Stimulated activated CD4-positive, alpha-beta T cell treated with anti-CD3 and anti-CD28 coated beads, Interleukin-15, amount 100 ng/mL, for 48 hours (primary cell): ENCODE measurements at places on chromosomes 3 and 15.

- no peak for DNase-seq
These were observed 12.0 kb downstream of the CMTM7 start for GRCh38 chr3:32403663-32404062.

DNA sequence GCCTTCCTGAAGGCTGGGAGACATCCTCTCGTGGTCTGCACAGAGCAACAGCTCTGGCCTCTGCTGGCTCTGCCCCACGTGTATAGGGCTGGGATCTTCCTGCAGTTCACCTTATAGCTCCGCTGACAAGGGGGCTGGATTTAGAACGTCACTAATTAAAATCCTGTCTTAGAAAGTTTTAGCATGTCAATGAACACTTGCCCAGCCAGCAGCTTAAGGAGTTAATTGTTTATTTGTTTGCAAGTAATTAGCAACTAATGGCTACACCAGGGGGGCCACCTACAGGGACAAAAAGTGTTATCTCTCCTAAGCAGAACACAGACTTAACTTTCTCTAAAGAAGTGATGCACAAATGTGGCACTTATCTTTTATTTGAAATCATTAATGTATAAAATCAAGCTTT, at the start of gene HESX1:
HESX1 (minus strand) TSS at position 84 of the 403 bp plus-strand sequence; CDS start at position 24, 60 bp downstream.
- no peak for DNase-seq

DNA sequence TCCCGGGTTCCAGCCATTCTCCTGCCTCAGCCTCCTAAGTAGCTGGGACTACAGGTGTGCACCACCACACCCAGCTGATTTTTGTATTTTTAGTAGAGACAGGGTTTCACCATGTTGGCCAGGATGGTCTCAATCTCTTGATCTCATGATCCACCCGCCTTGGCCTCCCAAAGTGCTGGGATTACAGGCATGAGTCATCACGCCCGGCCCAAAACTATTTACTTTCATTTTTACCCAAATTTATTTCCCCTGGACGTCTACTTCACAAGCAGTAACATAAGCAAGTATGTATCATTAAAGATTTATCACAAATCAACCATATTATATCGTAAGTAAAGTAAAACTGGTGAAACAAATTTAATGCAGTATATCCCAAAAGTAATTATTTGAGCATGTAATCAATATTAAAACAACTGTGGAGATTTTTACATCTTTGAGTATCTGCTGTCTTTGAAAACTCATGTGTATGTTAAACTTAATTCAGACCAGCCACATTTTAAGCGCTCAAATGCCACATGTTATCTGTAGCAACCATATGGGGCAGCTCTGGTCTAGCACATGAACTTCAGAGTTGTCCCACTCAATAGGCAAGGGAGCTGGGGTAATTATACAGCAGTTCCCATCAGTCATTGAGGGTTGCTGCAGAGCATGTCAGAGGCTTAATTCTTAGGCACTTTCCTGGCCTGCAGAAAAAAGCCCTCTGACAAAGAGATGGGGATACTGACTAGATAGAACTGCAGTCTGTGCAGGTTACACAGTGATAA, 185.7 kb upstream of the CTDSPL start:
- DNase-seq = no peak

DNA sequence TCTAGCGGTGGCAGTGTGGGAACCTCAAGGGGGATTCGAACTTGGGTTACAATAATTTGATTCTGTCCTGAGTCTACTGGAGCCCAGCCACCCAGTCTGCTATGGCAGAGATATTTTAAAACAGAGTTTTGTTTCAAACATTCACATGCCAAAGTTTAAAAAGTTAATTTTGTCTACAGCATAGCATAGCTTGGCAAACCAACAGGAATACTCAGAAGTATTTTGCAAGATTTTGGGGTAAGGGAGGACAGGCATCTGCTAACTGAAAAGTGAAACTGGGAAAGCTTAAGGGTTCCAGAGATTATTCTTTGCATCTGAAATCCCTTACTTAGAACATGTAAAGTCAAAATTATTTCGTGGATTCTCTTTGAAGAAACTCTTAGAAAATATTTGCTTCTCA, 6.6 kb downstream of the ARID3B start:
- no peak for DNase-seq

DNA sequence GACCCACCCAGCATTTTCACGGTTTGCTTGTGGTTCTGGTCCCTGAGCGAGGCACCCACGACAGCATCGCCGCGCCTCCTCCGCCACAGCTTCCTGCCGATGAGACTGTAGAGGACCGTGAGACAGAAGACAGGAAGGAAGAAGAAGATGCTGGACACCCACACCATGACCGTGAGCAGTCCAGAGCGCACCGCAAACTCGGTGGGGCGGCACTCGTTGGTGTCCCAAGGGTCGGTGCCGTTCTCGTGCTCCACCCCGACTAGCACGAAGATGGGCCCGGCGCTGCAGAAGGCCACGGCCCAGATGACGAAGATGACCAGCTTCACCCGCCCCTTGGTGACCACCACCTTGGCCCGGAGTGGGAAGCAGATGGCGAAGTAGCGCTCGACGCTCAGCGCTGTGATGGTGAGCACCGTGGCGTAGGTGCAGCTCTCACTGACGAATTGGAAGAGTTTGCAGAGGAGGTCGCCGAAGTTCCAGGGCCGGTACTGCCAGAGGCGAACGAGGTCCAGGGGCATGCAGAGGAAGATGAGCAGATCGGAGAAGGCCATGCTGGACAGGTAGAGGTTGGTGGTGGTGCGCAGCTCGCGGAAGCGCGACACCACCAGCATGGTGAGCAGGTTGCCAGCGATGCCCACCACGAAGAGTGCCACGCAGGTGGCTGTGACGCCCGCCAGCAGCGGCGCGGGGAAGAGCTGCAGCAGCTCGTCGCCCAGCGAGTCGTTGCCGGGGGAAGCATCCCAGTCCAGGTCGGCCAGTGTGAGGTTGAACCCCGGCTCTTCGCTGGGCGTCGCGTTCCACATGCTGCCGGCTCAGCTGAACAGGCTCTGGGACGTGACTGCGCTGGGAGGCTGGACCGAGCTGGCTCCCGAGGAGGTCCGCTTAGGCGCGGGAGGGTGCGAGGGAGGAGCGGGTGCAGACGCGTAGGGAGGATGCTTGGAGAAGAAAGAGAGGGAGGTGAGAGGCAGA, at the start of gene GHSR:
GHSR (minus strand) TSS at position 846 of the 969 bp plus-strand sequence; CDS start at position 803, 43 bp downstream.
- no peak for DNase-seq

- no peak for DNase-seq
These were observed 17.6 kb upstream of the SRPRB start for GRCh38 chr3:133788024-133788423.

- DNase-seq = peak; percentile 31
These were observed 835 bp downstream of the UBE3A start for GRCh38 chr15:25437777-25438600.

- DNase-seq = no peak
These were observed 217.4 kb upstream of the WNT5A start for GRCh38 chr3:55704521-55704920.

DNA sequence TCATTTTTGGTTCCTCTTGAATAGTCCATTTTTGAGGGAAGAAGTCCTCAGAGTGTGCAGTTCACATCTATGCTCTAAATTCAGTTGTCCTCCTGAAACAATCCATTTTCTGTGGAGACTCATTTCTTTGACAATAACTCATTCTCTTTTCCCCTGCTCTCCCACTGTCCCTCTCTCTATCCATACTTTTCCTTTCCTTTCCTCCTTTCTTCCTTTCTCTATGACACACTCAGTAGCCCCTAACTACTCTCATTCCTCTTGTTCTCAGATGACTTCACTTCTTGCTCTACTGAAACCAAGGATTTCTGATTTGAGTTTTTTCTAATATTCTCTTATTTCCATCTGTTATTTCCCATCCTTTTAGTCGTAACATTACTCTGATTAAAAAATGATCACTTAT, 16.7 kb upstream of the MEIS2 start:
- DNase-seq = no peak

- no peak for DNase-seq
These were observed 45.0 kb downstream of the EHHADH start for GRCh38 chr3:185208823-185209222.

DNA sequence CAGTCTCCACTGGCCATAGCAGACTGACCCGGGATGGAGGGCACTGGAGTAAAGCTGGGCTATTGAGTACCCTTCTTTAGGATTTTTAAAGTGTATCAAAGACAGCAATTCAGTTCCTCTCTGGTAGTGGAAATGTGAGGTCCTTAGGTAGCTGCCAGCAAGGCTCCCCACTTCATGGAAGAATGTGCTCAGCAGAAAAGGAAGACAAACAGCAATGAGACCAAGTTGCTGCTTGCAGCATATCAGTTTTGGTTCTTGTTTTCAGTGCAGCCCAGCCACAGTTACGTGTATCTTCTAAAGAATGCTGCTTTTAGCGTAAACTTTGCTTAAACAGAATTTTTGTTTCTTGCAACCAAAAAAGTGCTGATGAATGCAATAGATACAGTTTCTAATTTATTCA, 374.0 kb upstream of the CBLB start:
- DNase-seq = no peak

DNA sequence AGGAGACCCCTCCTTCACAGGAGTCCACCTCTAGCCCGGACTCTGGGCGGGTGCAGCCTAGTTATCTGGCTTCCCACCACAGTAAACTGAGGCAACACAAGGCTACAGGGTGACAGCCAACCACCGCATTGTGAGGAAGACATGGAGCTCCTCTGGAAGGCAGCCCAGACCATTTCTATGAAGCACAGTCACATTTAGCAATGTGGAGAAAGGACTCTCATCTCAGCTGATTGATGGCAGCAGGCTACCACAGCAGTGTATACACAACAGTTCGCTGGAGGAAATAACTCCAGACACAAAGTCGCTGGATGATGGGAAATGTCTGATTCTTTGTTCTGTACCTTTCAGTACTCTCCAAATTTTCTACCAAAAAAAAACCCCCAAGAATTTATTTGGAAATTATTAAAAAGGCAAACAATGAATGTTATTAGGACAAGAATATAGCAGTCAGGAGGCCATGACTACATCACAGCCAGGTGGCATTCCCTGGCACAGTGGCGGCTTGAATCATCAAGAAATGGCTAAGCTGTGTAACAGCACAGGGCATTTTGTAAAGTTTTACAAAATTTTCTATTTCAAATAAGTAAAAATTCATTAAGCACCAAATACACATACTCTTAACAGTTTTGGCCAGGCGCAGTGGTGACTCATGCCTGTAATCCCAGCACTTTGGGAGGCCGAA, 40.1 kb downstream of the FAN1 start:
- DNase-seq = no peak

DNA sequence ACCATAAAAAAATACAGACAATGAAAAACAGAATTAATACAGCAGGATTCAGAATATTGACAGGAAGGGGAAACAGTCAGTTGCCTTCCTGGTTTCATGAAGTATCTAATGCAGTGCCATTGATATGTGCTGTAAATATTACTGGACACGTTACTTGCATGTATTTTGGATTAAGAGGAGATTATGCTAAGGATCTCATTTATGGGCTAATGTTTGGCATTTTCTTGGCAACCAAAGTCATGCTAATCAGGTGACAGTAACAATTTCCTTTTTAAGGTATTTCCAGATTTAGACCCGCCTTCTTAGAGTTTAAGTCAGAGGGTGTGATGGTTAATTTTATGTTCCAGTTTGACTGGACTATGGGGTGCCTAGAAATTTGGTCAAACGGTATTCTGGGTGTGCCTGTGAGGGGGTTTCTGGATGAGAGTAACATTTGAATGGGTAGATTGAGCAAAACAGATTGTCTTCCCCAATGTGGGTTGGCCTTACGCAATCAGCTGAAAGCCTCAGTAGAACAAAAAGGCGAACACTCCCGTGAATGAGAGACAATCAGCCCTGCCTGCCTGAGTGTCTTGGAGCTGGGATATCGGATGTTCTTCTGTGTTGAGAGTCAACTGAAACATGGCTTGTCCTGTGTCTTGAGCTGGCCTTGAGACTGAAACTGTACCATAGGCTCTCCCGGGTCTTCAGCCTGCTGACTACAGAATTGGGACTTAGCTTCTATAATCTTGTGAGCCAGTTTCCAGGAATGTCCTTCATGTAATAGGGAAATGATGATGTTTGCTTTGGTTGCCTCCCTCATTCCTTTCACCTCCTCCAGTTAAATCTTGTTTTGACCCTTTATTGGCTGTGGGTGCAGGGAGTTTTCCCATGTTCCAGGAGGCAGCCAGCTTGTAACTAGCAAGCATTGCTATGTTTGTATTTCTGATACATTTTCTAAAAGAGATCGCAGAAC, 10.5 kb downstream of the SQOR start:
- DNase-seq = no peak

- no peak for DNase-seq
These were observed 35.2 kb upstream of the SMAD3 start for GRCh38 chr15:67030036-67030762.

DNA sequence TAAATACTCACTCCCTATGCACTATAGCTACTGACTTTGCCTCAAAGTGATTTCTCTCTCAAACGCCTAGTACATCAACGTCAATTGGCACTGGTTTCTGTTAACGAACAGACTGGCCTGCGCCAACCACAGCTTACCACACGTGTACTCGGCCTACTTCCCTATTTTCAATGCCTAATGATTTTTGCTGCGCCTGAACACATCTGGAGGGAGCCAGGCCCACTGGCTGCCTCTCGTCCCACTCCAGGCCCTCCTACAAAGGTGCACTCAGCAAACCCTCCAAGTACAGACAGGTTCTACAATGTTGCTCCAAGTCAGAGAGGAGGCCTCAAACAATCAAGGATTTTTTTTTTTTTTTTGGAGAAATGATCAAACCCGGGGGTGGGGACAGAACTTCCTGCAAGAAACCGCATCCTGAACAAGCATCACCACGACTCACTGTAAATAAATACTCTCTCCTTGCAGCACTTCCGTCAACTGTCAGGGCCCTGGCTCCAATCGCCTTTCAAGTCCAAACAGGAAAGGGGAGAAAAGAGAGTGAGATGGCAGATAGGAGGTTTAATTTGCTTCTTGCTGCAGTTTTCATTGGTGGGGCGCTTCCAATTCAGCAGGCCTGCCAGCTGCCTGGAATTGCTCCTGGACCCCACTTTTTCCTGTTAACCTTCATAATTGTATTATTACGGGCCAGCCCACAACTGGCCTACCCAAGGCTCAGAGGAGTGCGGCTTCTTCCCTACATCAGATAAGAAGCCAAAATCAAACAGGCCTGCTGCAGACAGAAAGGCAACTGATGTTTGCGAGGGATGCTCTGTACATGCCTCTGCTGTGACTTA, 139.3 kb downstream of the FOXP1 start:
- no peak for DNase-seq

GRCh38 chr3:156614642-156615511, 59.5 kb upstream of the TIPARP start:
- DNase-seq = no peak

DNA sequence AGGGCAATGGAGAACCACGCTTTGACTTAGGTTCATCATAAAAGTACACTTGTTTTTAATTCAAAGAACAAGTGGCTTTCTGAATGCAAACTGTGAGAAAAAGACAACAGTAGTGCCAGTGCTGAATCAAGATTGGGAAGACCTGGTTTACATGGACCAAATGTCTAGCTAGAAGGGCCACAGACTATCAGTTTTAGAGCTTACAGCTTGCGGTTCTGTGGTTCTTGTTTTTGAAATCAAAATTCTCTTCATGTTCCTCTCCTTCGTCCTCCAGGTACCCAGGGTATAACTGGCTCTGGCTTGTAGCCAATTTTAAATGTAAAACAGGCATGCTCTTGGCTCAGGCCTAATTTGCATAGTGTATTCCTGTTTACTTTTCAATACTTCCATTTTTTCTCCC, 124.6 kb downstream of the TGFBR2 start:
- no peak for DNase-seq

GRCh38 chr3:178146406-178146831, 389.8 kb upstream of the KCNMB2 start:
- no peak for DNase-seq

- no peak for DNase-seq
These were observed 8.3 kb upstream of the EPHA3 start for GRCh38 chr3:89098964-89099585.

GRCh38 chr3:143120716-143121240, 1.2 kb downstream of the CHST2 start:
- DNase-seq = peak; percentile 18
